ENCODE measurements at places on chromosomes 7 and 10.

DNA sequence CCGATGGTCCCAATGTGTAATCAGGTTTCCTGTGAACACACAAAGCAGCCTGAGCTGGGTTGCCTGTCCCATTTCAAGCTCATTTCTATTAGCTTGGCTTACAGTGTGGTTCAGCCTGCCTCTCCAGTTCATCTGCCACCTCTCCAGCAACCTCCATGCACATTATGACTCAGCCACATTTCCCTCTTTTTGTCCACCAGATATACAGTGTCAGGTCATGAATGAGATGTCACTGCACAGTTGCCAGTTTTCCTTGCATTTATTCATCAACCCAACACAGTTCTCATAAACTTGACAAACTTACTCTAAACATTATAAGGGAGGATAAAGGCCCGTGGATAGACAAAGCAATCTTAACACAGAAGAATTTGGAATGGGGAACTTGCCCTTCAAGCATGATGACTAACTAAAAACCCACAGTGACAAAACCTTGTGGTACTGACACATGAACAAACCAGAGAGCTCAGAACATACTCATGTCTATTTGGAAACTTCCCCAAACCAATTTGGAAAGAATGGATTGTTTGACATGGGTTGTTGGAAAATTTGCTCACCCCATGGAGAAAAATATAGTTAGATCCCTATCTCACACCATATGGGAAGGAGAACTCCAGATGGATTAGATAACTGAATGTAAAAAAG, 2.5 kb upstream of the CFAP58 start:
- DNase-seq = no peak

- DNase-seq = no peak
These were observed 24.2 kb upstream of the FAM20C start for GRCh38 chr7:167976-168791.

DNA sequence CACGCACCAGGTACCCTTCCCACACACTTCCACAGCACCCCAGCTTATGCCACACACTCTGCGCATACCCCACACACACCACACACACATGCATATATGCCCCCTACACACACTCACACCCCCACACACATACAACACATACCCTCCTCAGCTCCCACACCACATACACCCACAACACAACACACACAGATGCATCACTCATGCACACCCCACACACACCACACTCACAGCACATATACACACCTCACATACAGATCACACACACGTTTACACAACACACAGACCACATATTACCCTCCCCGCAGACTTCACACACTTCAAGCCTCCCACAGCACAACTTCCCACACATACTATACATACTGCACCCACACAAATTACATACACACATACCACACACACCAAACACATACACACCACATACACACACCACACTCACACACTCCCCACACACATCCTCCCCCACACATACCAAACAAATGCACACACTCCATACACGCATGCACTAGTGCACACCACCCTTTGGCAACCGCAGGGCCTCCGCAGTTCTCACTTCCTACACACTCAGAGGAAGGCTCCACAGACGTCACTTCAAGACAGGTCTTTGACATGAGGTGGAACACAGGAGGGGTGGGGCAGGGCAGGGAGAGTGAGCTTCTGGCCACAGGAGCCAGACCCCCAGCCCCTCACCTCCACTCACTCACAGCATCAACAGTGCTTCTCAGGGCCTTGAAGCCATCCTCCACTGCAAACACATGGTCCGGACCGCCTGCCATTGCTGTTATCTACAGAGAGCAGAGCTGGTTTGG, 18.5 kb upstream of the ANTXRL start:
- no peak for DNase-seq

- DNase-seq = no peak
These were observed 52.2 kb upstream of the KMT2E start for GRCh38 chr7:104961821-104962220.

- no peak for DNase-seq
These were observed 121.2 kb downstream of the ZMIZ1 start for GRCh38 chr10:79189853-79190435.

GRCh38 chr7:1810961-1811849, 141.1 kb downstream of the ELFN1 start:
- no peak for DNase-seq

DNA sequence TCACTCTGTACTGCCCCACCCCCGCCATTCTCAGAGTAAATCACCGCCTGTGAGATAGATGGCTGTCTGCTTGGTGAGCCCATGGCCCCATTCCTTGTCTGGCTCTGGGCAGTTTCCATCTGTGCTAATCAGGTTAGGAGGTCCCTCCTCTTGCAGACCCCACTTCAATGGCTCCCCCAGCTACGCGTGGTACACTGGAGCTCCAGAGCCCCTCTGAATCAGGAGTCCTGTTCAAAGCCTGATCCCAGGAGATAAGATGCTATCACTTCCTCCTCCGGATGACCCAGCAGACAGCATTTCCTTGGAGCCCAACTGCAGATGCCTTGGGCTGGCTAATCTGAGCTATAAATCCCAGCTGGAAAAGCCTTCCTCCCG, 122.3 kb downstream of the SH3PXD2A start:
- DNase-seq = no peak

- DNase-seq = no peak
These were observed 291.3 kb upstream of the ZMIZ1 start for GRCh38 chr10:78777466-78777865.

DNA sequence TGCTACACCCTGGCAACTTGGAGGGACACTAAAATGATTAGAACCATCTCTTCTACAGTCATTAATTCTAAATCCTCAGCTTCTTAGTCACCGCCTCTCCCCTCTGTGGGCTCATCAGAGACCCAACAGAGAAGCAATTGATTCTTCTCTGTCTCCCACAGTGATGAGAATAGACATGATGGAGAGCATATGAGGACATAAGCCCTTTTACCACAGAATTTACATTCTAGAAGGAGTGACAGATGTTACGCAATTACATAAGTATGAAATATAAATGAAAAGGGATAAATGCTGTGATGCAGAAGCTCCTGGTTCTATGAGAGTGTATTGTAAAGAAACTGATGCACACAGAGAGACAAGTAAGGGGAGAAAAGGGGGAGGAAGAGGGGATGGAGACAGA, 18.1 kb upstream of the ABCB5 start:
- DNase-seq = no peak

- peak; percentile 15 for DNase-seq
These were observed 134.3 kb downstream of the GRK5 start for GRCh38 chr10:119341459-119342301.

DNA sequence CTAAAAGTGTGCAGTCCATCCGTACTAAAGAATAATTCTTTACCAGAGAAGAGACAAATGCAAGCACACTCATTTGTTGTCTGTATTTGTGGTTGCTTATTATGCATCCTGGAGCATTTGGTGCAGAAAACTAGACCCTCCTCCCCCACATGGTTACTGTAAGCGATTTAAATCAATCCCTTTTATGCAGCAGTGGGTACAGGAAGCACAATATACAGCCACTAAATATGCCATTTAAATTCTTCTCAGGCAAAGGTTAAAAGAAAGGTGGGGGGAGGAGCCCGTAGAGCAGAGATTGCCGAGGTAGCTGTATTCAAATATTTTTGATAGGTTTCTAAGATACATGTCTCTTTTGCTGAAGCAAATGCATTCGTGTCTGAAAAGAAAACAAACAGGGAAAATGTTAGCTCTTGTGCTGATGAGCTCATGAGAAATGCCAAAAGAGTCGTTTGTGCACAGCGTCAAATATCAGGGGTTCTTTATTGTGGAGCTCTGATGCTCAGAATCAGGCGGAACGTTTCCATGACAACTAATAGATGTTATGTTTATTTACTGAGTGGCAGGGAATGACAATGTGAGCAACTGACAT, 131.3 kb upstream of the NPVF start:
- no peak for DNase-seq

DNA sequence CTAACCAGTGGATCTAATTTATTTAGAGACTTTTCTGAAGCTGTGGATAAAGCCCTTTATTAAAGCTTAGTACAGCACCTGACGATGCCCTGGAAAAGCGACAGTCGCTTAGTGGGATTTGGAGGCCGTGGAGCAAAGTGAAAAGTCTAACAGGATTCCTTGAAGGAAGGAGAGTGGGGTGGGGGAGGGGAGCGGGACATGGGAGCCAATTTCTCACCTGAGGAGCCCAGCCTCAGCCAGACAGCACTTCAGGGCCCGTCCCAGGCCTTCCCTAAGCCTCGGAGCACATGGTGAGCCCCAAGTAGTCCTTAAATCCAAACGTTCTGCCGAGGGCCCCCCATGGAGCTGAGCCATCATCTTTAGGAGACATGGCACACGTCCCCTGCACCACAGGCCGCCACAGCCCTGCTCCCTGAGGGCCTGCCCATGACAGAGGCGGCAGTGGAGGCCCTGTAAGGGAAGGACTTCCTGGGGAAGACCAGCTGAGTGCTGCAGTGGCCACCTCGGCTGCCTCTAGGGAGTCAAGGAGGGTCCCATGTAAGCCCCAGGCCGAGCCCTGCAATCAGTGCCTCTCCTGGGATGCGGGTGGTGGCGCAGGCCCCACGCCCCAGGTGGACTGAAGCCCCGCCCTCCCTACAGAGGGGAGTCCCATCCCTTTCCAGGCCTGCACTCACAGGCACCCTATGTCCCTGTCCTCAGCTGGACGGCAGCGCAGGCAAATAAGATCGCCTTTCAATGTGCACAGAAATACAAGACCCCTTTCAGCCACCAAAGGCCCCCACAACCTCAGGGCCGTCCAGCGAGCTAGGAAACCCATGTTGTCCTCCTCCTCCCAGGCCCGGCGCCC, 187.0 kb downstream of the MAD1L1 start:
- no peak for DNase-seq

DNA sequence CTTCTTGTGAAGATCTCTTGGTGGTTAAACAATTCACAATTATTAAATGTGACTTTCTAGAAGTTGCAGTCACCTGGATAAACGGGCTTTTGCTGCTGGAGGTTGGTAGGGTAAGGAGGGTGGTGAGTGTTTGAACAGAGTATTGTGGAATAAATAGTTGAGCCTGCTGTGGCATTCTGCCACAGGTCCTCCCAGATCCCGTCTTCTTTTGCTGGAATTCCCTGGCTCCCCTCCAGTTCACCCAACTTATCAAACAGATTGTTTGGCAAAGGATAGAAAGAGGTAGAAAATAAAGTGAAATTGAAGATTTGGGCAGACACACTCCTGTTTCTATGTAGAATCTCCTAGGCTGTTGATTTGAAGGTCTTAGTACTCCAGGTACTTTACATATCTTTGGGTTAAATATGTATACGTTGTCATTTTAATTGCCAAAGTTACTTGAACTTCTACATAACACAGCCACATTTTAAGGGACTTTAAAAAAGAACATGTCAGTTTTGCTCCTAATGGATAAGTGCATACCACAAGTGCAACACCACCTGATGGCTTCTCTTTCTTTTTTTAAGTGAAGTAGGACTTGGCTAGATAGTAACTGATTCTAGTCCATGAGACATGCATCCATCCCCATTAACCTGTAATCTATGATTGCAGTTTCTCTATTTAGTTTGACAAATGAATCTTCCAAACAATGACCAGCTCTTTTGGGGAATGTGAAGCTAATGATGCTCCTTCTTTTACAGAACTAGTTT, 83.0 kb downstream of the ARL4A start:
- DNase-seq = no peak

- DNase-seq = no peak
These were observed 75.9 kb downstream of the ELMO1 start for GRCh38 chr7:37372750-37373149.

DNA sequence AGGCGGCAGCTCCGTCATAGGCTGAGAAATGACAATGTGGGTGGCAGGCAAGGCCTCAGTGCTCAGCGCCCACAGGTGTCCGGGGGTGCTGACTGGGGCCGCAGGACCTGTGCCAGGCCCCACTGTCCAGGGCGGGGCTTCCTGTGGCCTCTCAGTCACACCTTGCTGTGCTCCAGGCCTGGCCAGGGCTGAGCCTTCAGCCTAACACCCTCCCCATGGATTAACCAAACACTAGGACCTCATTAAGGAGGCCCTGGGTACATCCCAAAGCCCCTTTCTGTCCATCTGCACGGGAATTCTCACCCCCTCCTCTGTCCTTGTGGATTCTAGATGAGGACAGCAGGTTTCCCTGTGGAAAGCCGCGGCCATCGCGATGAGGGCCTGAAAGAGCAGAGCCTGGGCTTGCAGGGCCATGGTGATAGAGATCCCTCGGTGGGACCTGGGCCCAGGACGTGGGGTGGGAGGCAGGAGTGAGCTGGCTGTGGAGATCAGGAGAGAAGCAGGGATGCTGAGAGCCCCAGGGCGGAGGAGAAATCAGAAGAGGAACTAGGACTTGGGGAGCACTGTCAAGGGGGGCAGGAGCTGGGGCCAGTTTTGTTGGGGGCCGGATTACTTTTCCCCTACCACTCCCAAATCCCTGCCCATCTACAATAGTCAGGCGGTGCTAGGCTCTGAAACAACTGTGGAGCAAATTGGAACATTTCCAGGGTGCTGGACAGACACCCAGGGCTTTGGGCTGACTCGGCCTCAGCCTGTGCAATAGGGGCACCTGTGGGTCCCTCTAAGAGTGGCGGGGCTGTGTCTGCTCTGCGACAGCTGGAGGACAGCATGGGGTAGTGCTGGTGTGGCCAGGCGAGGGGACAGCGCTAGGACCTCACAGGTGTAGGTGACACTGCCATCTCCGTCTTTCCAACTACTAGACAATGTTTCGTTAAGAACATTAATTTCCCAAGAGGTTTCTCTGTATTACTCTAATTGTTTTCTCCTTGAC, 23.3 kb upstream of the MNX1 start:
- DNase-seq = no peak

DNA sequence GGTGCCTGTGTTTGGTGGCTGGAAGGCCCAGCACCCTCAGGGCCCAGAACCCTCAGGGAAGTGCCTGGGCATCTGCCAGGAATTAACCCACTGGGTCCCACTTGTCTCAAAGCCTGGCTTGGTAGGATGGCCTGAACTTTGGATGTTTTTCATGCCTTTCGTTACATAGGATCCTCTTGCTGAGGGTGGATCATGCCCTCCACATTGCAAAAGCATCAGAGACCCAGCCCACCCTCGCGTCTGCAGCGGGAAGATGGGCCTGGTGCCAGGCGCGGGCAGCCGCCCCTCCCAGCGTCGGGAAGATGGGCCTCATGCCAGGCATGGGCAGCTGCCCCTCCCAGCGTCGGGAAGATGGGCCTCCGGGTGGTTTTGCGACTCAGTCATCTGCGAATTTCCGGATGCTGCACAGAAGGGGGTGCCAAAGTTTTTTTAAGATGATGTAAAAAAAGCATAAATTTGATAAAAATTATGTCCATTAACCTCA, 51.9 kb upstream of the PRKAR1B start:
- DNase-seq = no peak

DNA sequence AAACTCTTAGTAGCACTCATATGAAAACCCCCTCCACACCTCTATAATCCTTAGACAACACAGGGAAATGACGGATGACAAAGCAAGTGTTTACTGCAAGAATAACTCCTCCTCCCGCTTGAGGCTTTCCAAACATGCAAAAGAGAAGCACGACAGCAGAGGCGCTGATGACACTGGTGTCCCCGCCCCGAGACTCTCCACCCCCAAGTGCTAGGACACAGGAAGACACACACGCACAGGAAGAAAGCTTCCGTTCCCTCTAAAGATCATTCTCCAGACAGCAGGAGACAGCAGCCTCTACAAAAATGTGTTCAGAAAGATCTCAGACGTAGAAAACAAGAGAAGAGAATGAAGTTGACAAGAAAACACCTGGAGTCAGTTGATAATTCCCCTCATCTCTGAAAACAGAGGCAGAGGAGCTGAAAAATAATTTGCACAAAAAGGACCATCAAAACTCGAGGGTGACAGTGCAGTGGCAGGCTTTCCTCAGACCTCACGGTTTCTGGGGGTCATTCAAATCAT, 90.2 kb downstream of the DLG5 start:
- peak; percentile 29 for DNase-seq
